Skeletal muscle cell (primary cell): ENCODE measurements at places on chromosomes 1 and 21.

DNA sequence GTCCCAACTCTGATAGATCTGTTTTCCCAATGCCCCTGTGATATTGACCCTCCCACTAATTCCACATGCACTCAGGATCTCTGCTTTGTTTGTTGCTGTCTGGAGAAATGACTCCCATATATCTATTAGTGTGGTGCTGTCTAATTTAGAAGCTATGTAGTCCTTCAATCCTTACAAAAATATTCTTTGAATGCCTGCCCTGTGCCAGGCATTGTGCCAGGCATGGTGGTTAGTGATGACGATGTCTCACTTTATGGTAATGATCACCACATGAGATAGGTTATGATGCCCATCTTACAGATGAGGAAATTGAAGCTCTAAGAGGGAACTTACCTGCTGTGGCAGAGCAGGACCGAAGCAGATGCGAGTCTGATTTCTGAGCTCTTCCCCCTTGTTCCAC lies 12.9 kb downstream of the MYOG start:
- DNase-seq = no peak

- no peak for DNase-seq
These were observed 23.8 kb downstream of the TSEN15 start for GRCh38 chr1:184075055-184076029.

- no peak for DNase-seq
These were observed 66.6 kb downstream of the TRIM11 start for GRCh38 chr1:228339766-228340685.

GRCh38 chr1:242139986-242140385 lies 141.1 kb upstream of the MAP1LC3C start:
- DNase-seq = no peak

- DNase-seq = no peak
These were observed 6.1 kb downstream of the MRPS21 start for GRCh38 chr1:150299716-150300115.

DNA sequence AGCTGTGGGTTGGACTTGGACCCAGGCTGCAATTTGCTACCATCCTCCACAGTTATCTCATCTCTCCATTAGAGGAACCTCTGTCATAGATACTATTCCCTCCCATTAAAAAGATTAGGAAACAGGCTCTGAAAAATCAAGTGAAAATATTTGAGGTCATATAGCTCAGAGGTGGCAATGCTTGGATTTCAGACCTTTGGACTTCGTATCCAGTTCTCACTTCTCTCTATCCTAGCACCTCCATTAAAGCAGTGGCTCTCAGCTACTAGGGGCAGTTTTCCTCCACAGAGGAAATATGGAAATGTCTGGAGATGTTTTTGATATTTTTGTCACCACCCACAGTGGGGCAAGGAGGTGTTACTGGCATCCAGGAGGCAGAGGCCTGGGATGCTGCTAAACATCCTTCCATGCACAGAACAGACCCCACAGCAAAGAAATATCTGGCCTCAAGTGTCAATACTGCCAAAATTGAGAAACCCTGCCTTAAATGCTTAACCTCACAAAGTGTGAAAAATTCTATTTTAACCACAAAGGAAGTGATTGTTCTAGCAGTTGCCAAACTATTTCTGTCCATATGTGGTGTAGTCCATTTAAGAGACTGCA lies 54.1 kb downstream of the C8A start:
- DNase-seq = peak; percentile 53

- DNase-seq = no peak
These were observed 601.1 kb downstream of the USP25 start for GRCh38 chr21:16330908-16331268.

DNA sequence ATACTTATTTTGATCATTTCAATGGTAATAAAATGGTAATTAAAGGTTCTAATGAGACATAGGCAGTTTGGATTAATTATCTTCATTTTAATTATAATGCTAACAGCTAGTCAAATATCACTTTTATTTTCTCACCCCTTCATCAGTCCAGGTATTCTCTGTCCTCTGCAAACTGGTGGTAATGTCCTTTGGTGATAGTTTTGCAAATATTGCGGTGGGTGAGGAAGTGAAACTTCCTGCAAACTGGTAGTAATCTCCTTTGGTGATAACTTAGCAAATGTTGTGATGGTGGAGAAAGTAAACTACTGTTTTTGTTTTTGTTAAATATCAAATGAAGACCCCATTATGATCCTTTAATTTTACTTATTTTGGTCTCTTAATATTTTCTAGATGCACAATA lies 209.0 kb downstream of the AMY1C start:
- DNase-seq = no peak

- no peak for DNase-seq
These were observed 257.5 kb upstream of the PRMT6 start for GRCh38 chr1:106798991-106799390.

DNA sequence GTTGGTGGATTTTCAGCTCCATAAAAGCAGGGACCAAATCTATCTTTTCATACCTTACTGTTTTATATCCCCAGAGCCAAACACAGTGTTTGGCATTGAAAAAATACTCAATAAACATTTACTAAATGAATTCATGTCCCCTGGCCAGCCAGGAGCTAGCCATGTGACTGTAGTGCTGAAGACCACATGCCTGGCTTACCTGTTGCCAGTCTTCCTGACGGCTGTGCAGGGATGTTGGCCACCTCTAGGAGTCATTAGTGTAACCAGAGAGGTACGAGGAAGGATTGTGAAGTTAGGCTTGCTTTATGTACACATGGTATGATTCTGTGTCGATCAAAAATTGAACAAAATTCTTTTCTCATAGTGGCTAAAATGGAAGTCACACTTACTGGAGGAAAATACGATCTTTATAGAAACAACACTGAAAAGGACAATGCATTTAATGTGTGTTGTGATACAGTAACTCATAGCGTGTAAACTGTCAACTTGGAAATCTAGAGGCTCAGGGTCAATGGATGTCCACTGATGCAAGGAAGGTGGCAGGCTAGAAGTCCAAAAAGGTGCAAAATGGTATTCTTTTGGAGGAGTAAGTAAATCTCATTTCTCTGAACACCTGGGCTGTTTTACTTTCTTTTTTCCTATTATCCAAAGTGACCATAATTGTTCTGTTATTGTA lies 60.9 kb downstream of the FGGY start:
- DNase-seq = no peak

- DNase-seq = no peak
These were observed 121.3 kb upstream of the JUN start for GRCh38 chr1:58905126-58905490.

GRCh38 chr1:6330410-6330911 lies 63.1 kb downstream of the ACOT7 start:
- peak; percentile 52 for DNase-seq

DNA sequence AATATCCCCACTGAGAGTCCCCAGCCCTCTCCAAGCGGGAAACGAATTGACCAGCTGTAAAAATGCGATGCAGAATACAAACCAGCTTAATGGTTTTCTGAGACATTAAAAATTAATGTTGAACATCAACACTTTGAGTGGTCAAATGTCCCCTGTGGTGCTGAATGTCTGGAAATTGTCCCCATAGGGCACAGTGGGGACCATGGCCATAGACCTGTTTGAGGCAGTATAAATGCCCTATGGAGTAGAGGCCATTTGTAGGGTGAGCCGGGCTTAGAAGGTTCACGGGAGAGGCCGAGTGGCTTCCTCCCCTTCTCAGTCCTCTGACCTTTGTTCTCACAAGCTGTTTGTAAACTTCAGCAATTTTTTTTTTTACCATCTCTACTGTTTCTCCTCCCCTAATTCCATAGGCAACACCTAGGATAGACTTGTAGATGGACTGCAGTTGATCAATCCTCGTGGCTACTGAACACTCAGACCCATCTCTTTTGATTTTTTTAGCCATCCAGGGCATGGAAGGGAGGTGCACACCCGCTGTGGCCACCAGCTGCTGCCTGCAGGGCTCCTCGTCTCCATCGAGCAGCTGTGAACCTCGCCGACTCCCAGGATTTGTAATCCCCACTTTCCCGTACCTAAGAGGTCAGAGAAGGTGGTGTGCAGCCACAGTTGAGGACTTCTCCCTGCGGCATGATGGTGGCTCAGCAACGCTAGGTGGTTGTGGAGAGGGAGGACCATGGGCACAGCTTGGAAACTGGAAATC lies 41.0 kb downstream of the KAZN start:
- DNase-seq = no peak

- no peak for DNase-seq
These were observed 1.0 kb downstream of the ARID1A start for GRCh38 chr1:26696654-26697430.

DNA sequence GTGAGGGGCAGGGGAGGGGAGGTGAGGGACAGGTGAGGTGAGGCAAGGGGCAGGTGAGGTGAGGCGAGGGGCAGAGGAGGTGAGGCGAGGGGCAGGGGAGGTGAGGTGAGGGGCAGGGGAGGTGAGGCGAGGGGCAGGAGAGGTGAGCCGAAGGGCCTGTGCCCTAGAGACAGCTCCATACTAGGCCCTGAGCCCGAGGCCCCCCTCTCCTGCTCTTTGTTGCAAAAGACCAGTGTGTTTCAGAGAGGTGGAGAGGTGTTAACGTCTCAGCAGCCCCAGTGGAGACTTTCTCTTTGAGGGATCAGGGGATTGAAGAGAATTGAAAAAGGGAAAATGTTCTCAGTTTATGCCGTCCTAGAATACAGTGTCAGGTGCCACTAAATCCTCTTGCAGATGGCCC lies 44.2 kb downstream of the EPHB2 start:
- no peak for DNase-seq

GRCh38 chr1:228935198-228935663 lies 200.0 kb downstream of the RHOU start:
- no peak for DNase-seq

GRCh38 chr21:16040601-16041000 lies 310.8 kb downstream of the USP25 start:
- DNase-seq = no peak

DNA sequence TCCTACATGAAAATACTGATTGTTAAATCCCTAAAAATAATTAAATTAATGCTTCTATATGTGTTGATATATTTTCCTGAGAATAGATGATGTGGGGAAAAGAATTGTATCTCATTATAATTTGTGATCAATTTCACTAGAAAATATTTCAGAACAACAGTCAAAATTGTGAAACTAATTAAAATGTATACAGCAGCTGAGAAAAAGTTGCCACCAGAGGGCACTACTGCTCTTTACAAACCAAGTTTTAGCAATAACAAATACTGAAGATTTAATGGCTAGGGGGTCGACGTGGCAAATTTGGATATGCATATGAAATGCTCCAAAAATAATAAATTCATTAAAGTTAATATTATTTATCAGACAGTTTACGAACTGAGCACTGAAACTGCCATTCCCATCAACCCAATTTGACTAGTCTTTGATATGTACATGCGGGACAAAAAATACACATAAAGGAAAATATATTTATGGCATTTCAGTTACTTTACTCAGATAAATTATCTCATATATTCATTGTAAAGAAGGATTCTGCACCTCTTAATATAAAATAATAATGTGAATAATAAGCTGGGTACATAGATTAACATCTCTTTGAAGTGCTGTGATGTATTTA lies 96.3 kb upstream of the TMPRSS15 start:
- no peak for DNase-seq

GRCh38 chr1:48039088-48040054 lies 42.2 kb upstream of the TRABD2B start:
- DNase-seq = no peak

DNA sequence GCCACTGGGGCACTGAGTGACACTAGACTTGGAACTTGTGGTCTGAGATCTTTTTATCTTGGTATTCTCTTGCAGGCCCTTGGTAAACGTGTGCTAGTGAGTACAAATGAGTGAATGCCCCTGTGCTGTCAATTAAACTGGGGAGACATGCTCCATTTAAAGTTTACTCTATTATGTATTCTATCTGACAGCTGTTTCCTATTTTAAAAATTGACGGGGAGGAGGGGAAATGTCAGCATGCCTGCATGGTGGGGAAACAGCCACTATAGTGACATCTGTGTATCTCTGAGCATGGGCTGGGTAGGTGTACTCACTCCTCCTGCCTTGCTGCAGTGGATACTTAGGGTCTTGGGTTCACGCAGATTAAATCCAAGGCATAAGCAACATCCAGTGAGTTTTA lies 59.0 kb upstream of the IKBKE start:
- no peak for DNase-seq

DNA sequence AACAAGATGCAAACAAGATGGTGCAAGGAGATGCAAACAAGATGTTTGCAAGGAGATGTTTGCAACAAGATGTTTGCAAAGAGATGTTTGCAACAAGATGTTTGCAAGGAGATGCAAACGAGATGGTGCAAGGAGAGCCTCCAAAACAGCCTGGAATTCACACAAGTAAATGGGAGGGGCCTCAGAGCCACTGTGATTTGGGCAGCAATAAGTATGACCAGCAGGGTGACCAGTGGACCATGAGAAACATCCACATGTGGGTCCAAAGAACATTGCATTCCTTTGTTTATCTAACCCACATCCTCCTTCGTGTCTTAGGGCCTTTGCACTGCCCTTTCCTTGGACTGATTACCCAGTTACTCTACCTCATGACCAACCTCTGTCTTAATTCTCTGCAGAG lies 162.9 kb downstream of the PLPP3 start:
- DNase-seq = no peak

- no peak for DNase-seq
These were observed 22.8 kb downstream of the C2CD2 start for GRCh38 chr21:41931041-41931451.

GRCh38 chr1:225559326-225559725 lies 93.6 kb downstream of the ENAH start:
- DNase-seq = no peak

GRCh38 chr1:235460770-235461169 lies 43.5 kb downstream of the B3GALNT2 start:
- DNase-seq = no peak

GRCh38 chr1:17460219-17460618 lies 20.7 kb upstream of the RCC2 start:
- DNase-seq = no peak

- no peak for DNase-seq
These were observed 10.0 kb upstream of the CPLANE2 start for GRCh38 chr1:16246961-16247360.

DNA sequence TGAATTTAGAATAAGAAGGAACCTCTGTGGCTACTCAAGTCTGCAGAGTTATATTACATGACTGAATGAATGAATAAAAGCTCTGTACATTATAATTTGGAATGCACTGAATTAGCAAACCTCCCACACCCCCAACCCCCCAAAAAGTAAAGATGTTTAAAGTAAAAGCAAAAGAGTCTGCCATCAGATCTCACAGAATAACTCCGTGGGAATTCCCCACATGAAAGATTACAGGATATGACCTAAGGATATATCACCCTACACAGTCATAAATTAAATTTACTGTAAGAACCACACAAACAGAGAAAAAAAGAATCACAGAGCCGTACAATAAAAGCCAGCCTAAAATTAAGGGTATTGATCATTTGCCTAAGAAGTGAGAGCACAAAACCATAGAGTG lies 587.3 kb downstream of the PTPRC start:
- peak; percentile 7 for DNase-seq

DNA sequence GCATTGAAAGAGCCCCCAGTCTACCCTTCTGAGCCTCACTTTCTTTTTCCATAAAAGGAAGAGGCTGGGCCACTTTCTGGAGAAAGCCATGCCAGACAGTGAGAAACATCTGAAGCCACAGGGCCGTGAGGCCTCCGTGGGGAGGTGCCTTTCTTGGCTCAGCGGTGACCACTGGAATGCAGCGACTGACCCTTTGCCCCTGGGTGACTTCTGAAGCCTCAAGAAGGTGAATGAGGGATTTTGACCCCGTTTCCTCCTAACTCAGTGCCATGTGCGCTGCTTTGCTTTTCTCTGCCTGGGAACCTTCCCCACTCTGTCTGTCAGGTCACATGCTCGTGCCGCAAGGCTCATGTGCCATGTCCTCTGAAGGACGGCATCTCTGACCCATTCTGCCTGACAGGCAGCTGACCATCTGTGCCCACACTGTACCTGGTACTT lies 44.7 kb upstream of the A3GALT2 start:
- DNase-seq = no peak

GRCh38 chr21:45988366-45989347 lies 7.1 kb downstream of the COL6A1 start:
- no peak for DNase-seq
